Stimulated activated naive CD8-positive, alpha-beta T cell treated with anti-CD3 and anti-CD28 coated beads, Interleukin-15, Interleukin-2, amounts not matched to agents 100 U/mL and 50 U/mL, for 24 hours (primary cell): ENCODE measurements at places on chromosomes 2 and 18.

DNA sequence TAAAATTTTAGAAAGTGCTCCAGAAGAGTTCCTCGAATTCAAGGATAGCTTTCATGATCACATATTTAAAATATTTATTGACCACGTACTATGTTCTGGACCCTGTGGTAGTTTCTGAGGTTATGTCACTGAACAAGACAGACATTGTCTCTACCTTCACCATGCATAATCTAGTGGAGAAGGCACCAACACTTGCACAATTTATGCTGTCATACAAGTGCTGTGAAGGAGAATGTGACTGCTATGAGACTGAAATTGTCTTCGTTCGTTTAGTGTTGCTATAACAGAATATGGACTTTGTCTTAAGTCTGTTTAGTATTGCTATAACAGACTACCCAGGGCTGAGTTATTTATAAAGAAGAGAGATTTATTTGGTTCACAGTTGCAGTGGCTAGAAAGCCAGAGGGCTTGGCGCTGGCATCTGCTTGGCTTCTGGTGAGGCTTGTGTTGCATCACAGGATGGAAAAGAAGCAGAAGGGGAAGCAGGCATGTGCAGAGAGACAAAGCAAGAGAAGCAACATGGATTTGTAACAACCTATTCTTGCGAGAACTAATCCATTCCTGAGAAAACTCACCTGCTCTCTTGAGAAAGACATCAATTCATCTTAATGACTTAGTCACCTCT is 50.0 kb upstream of the RFX8 start:
- DNase-seq, result no peak

DNA sequence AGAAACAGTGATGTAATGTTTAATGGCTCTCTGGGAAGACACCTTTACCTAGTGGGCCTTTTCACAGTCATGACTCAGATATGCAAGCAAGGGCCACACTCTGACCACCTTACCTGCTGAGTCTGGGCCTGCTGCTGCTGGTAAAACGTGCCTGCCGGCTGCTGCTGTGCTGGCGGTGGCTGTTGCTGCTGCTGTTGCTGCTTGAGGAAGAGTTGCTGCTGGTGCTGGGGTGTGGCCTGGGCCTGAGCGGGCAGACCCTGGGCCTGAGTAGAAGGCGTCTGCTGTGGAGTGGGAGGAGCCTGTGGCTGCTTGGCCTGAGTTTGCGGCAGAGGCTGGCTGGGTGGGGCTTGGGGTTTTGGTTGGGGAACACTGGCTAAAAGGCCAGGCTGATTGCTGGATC is 81.6 kb upstream of the NFU1 start:
- DNase-seq, result no peak

- no peak for DNase-seq
Measured at GRCh38 chr18:74797577-74798151, 200.0 kb downstream of the ZNF407 start.

DNA sequence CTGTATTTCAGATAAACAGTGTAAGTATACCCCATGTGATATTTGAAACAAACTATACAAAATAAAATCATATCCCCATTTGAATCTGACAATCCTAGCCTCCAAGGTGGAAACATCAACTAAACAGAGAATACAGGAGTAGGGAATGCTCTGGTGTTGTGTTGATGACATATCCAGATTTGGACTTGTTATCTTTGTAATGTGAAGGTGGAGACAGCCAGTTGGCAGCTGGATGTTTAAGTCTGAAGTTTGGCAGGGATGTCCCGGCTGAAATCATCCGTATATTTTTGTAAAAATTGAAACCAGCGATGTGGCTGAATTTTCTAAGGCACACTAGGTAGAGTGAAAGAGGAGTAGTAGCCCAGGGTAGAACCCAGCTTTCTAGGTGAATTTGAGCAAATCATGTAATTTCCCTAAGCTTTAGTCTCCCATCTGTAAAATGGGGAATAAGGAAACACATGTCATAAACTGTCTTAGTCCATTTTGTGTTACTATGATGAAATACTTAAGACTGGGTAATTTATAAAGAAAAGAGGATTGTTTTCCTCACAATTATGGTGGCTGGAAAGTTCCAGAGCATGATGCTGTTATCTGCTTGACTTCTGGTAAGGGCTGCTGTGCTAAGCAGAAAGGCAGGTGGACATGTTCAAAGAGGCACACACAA is 246.6 kb upstream of the APCDD1 start:
- DNase-seq, result no peak

GRCh38 chr2:8847400-8847799 is 10.0 kb upstream of the KIDINS220 start:
- DNase-seq, result no peak

DNA sequence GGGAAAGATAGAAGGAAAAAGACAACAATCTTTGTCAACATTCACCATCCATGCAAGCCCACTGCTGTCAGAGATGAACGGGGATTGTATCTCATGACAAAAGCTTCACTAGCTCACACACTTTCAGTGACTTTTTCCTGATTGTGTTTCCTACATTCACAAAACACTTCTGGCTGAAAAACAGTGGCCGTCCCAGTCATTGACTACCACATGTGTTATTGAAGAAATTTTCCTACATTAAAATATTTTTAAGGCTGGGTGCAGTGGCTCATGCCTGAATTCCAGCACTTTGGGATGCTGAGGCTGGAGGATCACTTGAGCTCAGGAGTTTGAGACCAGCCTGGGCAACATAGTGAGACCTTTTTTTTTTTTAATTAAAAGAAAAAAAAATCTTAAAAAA is 90.9 kb downstream of the MOGAT1 start:
- no peak for DNase-seq

DNA sequence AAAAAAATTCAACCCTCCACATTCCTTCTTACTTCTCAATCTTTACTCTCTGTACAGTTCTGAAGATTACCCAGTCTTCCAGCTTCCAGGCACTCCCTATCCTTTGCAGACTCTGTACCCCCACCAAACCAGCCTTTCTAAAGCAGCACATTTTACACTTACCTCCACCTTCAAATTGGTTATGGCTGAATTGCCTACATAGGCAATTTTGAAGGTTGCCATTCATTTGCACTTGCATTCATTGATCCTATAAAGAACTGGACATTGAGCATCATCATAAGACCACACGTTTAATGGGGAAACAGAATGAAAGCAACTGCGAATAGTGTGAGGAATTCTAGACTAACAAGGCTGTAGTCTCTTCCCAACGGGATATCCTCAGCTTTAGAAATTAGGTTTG is 233.4 kb downstream of the TRIB2 start:
- DNase-seq, result no peak

- no peak for DNase-seq
Measured at GRCh38 chr2:133841900-133842299, 273.6 kb upstream of the NCKAP5 start.

- DNase-seq, result no peak
Measured at GRCh38 chr2:219181531-219181930, 3.5 kb downstream of the RETREG2 start.

DNA sequence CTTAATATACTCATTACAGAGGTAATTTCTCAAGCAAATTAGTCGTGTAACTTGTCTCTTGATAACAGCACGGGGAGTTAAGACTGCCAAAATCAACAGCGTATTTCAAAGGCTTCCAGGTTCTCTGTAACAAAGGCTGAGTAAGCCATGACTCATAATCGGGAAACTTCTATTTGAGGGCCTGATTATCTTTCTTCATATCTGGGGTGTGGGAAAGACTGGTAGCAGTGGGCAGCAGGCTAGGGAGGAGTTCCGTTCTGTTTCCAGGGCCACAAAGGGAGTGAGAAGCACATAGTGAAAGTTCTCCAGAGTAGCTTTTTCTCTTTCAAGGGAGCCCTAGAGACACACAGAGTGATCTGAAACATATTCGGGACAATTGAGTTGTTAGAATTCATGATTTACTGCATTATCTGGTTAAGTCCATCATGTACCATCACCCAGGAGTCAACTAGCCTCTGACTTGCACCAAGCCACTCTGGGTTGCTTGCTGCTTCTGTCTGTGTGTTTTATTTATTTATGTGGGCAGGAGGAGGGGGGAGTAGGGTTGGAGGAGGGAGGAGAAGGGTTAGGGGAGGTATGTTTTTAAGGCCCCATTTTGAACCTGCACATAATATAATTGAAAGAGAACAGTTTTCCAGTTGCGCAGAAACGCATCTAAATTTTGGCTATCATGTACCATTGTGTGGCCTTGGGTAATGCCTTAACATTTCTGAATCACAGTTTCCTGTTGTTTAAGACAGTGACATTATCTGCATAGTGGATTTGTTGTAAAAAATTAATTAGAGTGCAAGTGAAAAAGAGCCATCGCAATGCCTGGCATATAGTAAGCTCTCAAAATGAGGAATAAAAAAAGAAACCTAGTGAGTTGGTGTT is 80.5 kb upstream of the ITPRID2 start:
- DNase-seq, result no peak

DNA sequence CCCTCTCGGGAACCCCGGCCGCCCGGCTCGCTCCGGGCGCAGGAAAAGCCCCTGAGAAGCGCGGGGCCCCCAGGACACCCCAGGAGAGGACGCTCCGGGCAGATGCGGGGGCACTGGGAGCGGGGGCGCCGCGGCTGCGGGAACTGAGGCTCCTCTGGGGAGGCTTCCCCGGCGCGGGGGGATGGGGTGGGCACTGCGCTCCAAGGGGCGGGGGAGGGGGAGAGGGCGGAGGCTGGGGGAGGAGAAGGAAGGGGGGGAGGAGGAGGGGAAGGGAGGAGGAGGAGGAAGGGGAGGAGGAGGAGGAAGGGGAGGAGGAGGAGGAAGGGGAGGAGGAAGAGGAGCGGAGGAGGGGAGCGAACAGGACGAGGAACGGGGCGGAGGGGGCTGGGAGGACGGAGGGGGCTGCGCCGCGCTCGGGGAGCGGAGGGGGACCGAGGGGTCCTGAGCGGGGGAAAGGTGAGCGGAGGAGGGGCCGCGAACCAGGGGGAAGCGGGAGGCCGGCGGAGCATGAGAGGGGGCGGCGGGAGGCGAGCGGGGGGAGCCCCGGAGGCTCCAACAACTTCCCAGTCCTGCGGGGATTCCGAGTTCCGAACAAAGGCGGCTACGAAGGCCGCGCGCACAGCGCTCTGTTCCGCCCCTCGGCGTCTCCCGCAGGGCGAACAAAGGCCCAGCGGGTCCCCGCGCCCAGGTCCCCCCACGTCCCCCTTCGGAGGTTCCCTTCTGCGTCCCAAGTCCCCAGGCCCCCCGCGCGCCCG is 742 bp downstream of the PXDN start:
- no peak for DNase-seq

- no peak for DNase-seq
Measured at GRCh38 chr2:211766689-211767088, 771.9 kb downstream of the ERBB4 start.

DNA sequence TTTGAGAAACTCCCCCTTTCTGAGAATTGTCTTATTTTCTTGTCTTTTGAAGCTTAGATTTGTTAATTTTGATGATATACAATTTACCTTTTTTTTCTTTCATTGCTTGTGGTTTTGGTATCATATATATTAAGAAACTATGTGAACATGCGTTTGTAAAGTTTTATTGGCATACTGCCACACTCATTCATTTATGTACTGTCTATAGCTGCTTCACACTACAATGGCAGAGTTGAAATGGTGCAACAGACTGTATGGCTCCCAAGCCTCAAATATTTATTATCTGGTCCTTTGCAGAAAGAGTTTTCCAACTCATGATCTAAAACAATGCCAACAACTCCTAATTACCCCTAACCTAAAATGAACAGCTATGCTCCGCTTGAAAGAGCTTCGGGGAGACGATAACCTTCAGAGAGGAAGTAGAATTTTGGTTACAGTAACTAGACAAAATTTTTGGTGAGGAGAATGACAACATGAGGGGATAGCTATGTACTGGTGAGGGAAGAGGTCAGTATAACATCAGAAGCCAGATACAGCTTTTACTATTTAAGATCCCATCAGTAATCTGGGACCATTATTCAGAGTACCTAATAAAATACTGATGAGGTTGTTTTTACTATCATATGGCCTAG is 16.1 kb downstream of the PPP3R1 start:
- DNase-seq, result no peak

GRCh38 chr2:188852772-188853171 is 121.4 kb upstream of the COL3A1 start:
- DNase-seq, result no peak

GRCh38 chr2:168363347-168364092 is 92.6 kb upstream of the CERS6 start:
- no peak for DNase-seq

DNA sequence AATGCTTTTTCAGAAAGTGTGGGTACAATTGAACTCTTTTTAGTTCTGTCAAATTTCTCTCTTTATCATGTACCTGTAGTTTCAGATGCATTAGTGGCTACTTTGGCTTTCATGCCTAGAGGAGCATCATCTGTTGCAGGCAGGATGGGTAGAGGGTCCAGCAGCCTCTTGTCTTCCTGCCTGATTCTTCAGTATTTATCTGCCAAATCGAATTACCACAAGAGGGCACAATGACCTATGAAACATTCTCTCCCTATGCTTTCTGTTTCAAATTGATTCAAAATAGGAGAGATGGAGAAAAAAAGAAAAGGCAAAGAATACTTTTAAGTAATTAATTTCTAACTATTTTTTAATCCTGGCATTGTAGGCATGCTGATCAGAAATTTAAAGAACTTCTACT is 477.2 kb downstream of the TRIB2 start:
- no peak for DNase-seq

DNA sequence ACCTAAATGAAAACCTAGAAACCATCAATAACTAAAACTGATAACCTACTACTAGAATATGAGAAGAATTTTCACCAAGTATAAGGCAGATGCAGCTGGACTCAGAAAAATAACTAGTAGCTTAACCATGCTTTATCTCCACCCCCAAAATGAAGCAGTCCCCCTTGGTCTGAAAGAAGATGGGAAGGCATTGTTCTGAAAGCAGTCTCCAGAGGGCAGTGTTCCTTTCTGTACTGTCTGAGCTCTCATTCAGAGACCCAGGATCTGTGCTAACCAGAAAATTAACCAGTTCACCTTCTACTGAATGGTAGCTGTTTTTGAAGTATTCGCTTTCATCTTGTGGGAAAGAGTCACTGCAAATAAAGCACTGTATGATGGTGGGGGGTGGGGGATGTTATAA is 273.0 kb downstream of the PDE11A start:
- DNase-seq, result no peak

DNA sequence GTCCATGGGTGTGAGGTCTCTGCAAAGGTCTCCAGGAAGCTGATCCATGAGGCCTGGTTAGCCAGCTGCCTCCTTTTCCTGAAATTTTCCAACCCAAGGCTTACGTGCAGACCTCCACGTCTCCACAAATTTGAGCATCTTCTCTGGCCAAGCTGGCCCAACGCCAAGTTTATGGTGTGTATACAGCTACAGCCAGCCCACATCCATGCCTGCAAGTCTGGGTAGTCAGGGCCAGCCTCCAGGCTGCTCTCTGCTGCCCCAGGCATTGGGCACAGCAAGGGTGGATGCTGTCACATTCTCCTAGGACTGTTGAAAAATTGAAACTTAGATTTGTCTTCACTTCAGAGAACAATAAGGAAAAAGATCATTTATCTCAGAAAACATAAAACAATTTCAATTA is 525.5 kb upstream of the CHAC2 start:
- no peak for DNase-seq
